NCI-H526 treated with DMSO at 0.1 percent for 48 hours (cell line): ENCODE measurements at places on chromosomes 4 and X.

- DNase-seq, result no peak
These were observed 404.6 kb downstream of the PRDM5 start for GRCh38 chr4:120517966-120518365.

DNA sequence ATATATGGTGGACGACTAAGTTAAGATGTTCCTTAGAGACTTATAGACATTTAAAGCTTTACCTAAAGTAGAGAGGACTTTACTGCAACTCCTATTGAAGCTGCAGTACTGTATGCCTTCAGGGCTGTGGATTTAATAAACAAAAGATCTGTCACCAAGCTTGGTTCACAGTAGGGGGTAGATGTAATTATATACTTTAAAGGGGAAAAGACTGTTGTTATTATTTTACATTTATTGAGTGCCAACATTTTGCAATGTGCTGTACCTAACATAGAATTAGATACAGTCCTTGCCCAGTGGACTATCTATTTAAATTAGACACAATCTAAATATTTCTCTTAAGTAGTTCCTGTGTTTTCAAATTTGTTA is 67.2 kb downstream of the SLIT2 start:
- DNase-seq, result no peak

GRCh38 chr4:83293305-83294046 is 8.9 kb upstream of the COQ2 start:
- no peak for DNase-seq

DNA sequence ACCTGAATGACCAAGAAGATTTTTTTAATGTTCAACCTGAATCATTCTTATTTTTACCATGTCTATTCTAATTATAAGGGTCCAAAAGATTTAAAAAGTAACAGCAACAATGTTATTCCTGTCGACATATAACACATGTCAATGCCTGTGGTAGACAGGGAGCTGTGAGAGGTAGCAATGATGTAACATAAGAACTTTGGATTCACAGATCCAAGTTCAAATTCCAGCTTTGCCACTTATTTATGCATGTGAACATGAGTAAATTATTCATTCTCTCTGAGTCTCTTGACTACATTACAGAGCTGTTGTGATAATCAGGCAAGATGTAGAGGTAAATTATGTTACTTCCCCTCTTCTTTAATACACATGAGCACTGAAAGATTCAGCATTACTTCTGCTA is 54.5 kb downstream of the KLHL8 start:
- DNase-seq, result no peak

- no peak for DNase-seq
These were observed 21.3 kb downstream of the MAEA start for GRCh38 chr4:1310796-1311631.

DNA sequence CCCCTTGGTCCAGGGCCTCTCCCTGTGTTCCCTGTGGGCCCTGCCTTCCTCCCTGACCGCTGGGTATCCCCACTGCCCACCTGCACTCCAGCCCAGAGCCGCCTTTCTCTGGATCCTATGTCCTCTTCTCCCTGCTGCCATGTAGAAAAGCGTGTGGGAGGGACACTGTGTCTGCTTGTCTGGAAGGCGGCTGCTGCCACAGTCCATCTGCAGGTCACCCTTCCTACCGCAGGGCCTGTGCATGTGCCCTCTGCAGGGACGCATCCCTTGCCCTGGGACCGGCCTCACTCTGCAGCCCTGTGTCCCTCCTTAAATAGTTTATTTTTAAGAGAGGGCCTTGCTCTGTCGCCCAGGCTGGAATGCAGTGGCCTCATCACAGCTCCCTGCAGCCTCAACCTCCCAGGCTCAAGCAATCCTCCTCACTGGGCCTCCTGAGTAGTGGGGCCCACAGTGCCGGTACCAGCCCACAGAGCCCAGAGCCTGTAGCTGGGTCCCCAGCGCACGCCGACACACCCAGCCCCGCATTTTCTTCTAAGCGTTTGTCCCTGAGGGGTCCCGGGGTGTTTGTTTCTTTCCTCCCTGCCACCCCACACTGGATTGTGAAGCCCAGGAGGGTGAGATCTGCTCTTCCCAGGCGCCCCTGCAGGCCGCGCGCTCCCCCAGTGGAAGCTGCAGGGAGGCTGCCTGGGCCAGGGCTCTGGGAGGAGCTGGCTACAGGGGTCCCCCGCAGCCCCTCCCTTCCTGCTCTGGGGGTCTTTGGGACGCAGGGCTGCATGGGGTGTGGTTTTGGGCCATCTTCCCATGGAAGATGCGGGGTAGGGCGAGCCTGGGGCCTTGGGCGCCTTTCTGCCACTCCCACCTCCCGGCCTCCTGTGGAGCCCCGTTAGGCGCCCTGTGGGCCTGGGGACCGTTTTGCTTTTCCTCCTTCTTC is 12.8 kb upstream of the NAT8L start:
- no peak for DNase-seq

GRCh38 chr4:8176547-8177399 is 18.2 kb upstream of the ABLIM2 start:
- peak; percentile 46 for DNase-seq
